Activated CD4-positive, alpha-beta T cell treated with anti-CD3 and anti-CD28 coated beads for 36 hours (primary cell): ENCODE measurements at places on chromosomes 3 and 15.
A peak's percentile ranks its signal among the peaks of the same experiment; 100 is the strongest.

GRCh38 chr3:98914210-98915080 lies 12.9 kb upstream of the DCBLD2 start:
- H3K27ac ChIP-seq = no peak overlapping the region
- no peak for DNase-seq
- no peak overlapping the region for H3K4me3 ChIP-seq

DNA sequence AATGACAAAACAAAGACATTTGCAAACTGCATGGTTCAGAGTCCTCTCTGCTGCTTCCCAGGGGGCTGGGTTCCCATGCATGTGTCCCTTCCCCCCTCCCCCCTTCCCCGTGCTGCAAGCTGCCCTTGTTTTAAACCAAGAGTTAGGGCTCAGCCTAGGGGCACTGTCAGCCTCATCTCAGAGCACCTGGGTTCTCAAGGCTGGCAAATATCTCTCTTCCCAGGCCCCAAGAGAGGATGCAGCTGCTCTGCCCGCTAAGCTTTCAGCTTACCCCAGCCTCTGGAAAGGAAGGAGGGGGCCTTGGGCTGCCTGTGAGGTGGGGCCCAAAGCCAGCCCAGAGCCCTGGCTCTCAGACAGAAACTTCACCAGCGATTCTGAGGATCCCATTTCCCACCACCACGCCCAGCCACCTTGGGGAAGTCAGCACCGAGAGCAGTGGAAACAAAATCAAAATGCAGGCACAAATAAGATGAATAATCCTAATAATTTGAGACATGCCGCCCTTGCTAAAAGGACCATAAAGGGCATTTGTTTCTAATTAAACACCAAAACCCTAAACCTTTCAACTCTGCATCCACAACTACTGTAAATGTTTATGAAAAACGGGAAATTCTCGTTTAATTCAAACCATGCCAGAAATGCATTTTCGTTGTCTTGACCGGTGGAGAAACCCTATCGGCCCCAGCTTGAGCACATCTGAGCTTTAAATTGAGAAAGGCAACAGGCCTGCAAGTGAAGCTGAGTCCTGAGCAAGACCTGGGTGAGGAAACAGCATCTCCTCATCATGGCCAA lies 67.7 kb upstream of the WNT5A start:
- H3K4me3 ChIP-seq = no peak overlapping the region
- H3K36me3 ChIP-seq = no peaks in the 10 kb centered on the region
- no peak for DNase-seq
- H3K27ac ChIP-seq = no peak overlapping the region
- H3K27me3 ChIP-seq = no peaks in the 10 kb centered on the region

DNA sequence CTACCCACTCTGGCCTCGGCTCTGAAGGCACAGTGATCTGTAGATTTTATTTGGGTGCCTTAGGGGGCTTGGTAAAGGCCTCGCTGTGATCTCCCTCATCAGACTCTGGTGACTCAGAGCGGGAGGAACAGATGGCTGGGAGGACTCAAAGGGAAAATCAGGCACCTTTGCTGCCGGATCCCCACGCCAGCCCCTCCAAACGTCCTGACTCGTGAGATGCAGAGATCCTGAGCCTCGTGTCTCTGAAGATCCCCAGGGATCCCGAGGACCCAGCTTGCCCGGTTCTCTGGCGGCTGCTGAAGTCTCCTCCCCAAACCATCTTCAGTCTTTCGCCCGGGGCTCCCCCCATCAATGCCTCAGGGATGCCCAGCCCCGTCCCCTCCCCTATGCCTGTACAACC lies 32.8 kb downstream of the MUC20 start:
- H3K27me3 ChIP-seq = peaks cover 9% of the 10 kb centered on the region
- no peak for DNase-seq

- H3K4me1 ChIP-seq = peaks cover 6% of the 10 kb centered on the region
- no peaks in the 10 kb centered on the region for H3K36me3 ChIP-seq
- H3K27me3 ChIP-seq = peaks cover 2% of the 10 kb centered on the region
Measured at GRCh38 chr3:193743702-193744047, 150.7 kb downstream of the OPA1 start.

DNA sequence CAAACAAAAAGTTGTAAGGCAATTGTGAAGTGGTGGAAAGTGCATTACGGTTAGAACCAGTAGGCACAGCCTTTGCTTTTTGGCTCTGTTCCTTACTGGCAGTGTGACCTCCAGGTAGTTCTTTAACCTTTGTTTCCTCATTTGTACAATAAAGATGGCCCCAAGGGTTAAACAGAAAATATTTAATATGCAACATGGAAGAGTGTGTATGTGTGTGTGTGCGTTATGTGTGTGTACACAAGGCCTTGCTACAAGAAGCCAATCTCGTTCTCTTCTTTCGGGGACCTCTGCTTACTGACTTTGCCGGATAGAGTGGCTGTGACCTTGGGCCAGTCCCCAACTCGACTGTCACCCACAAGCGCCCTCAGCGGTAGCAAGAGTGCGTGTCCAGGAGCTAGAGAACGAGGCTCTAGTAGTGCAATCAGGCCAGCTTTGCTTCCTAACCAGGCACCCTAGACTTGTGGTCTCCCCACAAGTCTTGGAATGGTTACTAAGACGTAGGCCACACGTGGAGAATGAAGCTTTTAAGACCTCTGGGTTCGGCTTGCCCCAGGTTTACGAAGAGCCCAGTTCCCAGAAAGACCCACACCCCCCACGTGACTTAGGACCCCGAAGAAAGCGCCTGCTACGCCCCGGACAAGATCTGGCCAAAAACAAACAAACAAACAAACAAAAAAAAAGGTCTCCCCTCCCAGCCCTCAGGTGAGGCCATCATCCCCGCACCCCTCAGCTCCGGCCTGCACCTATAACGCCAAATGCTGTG lies 593 bp downstream of the CIAO2A start:
- peak overlapping the region; percentile 91 for H3K4me3 ChIP-seq
- H3K27ac ChIP-seq = peak overlapping the region; percentile 96
- no peaks in the 10 kb centered on the region for H3K27me3 ChIP-seq
- peaks cover 24% of the 10 kb centered on the region for H3K36me3 ChIP-seq

DNA sequence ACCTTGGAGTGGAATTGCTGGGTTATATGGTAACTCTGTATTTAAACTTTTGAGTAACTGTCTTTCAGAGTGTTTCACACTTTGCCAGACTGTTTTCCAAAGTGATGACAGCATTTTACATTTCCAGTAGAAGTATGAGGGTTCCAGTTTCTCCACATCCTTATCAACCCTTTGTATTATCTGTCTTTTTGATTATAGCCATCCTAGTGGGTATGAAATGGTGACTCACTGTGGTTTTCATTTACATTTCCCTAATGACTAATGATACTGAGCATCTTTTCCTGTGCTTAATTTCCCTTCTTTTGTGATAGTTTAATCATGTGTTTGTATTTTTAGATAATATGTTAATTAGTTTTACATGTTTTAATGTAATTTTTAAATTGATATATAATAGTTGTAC lies 138.1 kb upstream of the DAZL start:
- no peak overlapping the region for H3K4me3 ChIP-seq
- DNase-seq = no peak
- no peak overlapping the region for H3K27ac ChIP-seq
